Right renal pelvis (tissue), 4 donors: ENCODE measurements at places on chromosomes 2 and 18. TPM values are rescaled to one million over a fixed set of nuclear protein-coding genes. Genes with fewer than 3 reads are reported as not detected.

The SCRN3 gene
- 34.8 TPM for polyA plus RNA-seq

GRCh38 chr18:70461323-70462077 is 172.7 kb downstream of the SOCS6 start:
- no peak for DNase-seq

- no peak for DNase-seq
These were observed 179.8 kb downstream of the SEPTIN10 start for GRCh38 chr2:109433926-109434325.

DNA sequence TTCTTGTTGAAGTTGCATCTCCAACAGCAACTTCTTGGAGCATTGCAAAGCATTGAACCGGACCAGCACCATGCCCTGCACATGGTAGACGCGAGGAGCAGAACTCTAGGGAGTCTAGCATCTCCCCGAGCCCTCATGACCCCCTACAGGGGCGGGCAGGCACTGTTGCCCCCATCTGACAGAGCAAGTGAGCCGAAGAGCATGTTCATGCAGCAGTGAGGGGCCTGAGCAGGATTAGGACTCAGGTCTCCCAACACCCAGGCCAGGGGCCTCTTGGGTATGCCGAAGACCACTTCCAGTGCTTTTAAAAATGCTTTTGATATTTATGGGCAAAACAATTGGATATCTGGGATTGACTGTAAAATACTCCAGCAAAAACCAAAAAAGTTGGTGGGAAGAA is 163.3 kb downstream of the TFCP2L1 start:
- DNase-seq, result no peak

The CYP1B1 gene
- 147 TPM for polyA plus RNA-seq

The RAB6C gene
- polyA plus RNA-seq, result 0.58 TPM

DNA sequence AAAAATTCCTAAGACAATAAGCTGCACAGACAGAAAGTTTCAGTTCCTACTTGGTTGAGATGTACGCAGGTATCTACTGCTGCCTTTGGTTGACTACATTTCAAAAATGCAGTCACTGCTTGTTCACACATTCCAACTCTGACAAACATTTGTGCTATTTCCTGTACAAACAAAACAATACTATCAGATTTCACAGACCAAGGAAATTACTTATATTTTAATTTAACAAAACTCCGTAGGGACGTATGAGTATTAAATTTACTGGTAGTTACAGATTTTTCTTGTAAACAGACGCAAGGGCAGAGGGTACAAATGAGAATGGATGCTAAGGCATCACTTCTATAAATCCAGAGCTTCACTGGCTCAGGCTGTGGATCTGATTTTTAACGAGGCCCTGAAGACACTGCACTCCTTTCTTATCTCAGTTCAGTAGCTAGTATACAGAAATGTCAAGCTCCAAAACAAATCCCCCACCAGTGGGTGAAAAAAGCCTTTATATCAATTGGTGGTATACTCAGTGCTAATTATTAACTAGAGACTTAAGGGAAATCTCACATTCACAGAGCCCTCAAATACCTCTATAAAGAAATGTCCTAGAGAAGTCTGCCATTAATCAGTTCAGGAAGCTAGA is 31.7 kb upstream of the TTC32 start:
- DNase-seq, result no peak

DNA sequence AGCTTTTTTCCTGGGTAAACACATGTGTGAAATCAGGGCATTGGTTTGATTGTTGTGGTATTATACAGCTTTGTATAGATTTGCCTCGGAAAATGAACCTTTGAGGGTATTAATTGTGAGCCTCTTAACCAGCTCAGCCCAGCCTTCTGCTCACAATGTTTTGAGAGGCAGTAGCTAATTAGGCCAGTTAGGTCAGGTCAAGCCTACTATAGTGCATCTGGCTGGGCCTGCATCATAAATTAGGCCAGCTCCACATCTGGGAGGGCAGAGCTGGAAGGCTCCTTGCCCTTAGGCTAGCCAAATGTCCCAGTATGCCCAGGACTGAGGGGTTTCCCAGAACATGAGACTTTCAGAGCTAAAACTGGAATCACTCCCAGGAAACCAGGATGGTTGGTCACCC is 43.0 kb downstream of the LRATD1 start:
- DNase-seq, result no peak

- no peak for DNase-seq
These were observed 44.5 kb upstream of the CHN1 start for GRCh38 chr2:175049661-175050060.

The YWHAQ gene
- polyA plus RNA-seq, result 503 TPM

The TTLL4 gene
- 29.6 TPM for polyA plus RNA-seq

DNA sequence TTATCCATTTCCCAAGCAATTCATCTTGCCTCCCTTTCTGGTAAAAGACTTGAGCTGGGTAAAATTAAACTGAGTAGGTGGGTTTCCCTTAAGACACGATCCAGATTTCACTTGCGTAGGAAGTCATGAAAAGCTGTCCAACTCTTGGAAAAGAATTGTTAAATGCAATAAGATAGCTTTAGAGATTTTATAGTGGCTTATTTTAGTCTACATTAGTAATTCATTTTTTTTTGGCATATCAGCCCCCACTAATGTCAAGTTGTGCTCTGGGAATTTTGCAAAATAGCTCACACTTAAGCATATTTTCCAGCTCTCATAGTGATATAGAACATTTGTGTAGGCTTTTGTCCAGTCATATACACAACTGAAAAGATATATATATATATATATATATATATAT is 344.7 kb upstream of the FIGN start:
- DNase-seq, result no peak

The LYPD6 gene
- 23.3 TPM for polyA plus RNA-seq

GRCh38 chr2:72891091-72891818 is 4.0 kb downstream of the SPR start:
- no peak for DNase-seq

DNA sequence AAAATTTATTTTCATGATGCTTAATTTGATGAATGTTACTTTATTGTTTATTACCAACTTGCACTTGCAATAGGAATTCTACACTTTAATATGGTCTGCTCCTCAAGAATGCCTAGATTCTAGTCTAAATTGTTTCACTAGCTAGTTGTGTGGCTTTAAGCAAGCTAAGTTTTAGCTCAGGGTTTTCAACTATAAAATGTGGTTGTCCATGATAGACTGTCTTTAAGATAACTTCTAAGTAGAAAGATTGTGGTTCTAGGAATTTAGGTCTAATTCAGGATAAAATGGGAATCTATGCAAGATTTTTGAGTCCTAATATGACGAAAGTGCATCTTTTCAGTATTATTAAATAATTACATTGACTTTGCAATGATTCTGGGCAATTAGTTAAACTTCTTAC is 294.0 kb downstream of the PLCL1 start:
- no peak for DNase-seq

DNA sequence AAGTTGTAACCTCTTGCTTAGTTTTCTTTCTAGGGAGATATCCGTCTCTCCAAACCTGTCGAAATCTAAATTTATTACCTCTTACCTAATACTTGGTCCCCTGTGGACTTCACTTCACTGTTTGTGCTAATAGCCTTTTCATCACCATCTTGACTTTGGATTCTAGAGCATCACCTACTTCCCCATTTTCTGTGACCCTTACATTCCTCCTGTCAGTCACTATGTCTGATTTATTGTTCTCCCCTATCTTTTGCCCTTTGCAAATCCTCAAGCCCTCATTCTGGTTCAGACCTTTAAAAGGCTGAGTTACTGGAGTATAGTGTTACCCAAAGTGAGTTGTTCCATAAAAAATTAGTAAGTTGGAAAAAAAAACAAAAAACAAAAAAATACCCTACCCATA is 7.5 kb downstream of the MYO1B start:
- DNase-seq, result no peak

- no peak for DNase-seq
These were observed 178.5 kb downstream of the THADA start for GRCh38 chr2:43417300-43417699.

The UGT1A8 gene
- not detected for polyA plus RNA-seq

DNA sequence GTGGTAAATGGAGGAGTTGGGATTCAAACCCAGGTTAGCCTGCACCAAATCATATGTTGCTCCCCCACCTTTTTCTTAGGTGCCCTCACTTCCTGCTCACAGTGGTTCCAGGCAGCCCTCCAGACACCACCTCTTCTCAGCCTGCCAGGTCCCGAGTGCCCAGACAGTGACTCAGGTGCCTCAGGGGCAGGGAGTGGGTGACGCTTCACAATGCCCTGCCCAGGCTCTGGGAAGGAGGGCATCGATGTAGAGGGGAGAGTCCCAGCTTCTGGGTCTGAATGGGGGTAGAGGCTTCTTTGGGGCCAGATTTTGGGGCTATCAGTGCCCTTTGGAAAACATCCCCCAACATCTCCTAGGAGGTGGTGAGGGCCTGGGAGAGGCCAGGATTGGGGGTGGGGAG is 5.2 kb upstream of the DNAJB2 start:
- DNase-seq, result no peak

The CD302 gene
- polyA plus RNA-seq, result 16.2 TPM

DNA sequence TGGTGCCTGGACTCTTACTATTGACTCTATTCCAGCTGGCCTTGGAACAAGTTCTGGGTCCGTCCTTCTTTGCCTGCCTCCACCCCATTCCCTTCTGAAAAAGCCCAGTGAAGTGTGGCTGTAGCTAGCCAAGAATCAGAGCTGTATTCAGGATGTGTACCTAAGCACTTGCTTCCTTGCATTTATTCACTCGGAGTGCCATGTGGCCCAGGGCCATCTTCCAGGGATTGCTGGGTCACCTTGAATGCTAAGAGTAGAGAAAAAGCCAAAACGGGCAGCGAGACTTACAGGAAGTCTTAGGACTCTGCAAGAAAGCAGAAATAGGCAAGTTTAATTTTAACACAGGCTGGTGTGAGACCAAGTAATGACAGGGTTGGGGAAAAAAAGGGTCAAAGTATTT is 4.1 kb downstream of the ITGA6 start:
- no peak for DNase-seq

- DNase-seq, result no peak
These were observed 634.3 kb upstream of the SOX11 start for GRCh38 chr2:5057891-5058351.

- no peak for DNase-seq
These were observed 51.2 kb downstream of the GYPC start for GRCh38 chr2:126707191-126707590.
